ENCODE measurements at places on chromosomes 13 and 19. TPM values are rescaled to one million over a fixed set of nuclear protein-coding genes. Genes with fewer than 3 reads are reported as not detected.

GRCh38 chr13:59677966-59678814 lies 485.5 kb downstream of the DIAPH3 start:
- no peak for DNase-seq

The FAM124A gene
- polyA plus RNA-seq: 4.4 TPM

The DAND5 gene
- not detected for polyA plus RNA-seq

GRCh38 chr13:100532090-100532766 lies 56.4 kb downstream of the GGACT start:
- no peak for DNase-seq

DNA sequence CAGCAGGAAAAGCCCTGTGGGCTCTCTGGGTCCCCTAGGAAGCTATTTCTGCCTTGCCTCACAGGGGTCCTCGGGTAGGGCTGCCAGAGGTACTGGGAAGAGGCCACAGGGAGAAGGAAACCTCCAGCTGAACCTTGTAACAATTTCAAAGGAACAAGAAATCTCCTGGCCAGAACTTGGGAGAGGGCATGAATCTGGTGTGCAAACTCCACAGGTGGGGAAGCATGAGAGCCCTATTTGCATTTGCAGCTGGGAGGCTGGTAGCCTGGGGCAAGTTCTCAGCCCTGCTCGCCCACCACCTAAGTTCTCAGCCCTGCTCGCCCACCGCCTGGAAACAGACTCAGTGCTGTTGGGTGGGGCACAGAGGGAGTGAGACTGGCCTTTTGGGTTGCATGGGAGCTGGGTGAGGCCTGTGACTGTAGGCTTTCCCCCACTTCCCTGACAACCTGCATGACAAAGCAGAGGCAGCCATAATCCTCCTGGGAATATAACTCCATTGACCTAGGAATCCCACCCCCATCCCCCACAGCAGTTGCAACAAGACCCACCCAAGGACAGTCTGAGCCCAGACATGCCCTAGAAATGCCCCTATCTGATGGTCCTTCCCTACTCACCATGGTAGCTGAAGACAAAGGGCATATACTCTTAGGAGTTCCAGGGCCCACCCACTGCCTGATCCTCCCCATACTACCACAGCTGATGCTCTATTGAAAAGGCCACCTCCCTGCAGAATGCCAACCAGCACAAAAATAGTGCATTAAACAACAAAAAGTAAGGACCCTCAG lies 11.7 kb downstream of the UGGT2 start:
- no peak for DNase-seq

GRCh38 chr13:83325125-83325853 lies 557.0 kb downstream of the SLITRK1 start:
- no peak for DNase-seq

DNA sequence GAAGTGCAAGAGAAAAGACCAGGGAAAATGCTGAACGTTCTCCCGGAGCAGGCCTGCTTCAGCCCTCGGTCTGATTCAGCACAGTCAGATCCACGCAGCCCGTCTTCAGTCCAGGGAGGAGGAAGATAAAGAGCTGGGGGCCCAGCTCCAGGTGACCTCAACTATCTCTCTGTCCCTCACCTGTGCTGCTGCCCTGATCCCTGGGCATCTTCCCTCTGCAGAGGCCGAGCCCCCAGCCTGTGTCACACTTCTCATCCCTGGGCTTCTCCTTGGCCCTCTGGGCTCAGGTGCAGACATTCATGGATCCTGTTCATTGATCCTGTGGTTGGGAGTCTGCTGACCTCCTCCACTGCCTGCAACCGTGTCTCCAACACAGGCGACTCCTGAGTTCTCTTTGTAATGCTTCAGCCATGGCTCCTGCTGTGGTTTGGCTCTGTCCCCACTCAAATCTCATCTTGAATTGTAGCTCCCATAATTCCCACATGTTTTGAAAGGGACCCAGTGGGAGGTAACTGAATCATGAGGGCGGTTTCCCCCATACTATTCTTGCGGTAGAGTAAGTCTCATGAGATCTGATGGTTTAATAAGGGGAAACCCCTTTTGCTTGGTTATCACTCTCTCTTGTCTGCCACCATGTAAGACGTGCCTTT lies 27.9 kb downstream of the COL4A2 start:
- no peak for DNase-seq

- DNase-seq: no peak
Measured at GRCh38 chr13:26847281-26847680, 86.7 kb upstream of the GPR12 start.

The BCAM gene
- 403 TPM for polyA plus RNA-seq

DNA sequence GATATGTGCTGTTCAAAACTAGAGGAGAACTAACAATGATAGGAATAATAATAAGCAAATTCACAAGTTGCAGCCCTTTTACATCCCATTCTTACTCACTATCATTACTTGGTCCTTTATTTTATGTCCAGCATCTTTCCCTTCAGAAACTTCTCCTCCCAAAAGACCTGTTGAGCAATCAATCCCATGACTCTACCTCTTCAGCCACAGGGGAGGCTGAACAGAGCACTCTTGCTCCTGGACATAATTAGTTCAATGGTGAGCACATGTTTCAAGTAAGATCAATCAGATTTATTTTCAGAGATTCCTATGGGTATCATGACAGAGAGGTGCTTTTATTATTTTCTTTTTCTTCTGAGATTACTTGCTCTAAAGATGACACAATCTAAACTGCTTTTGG lies 260.0 kb downstream of the COG6 start:
- no peak for DNase-seq

The C19orf33 gene
- polyA plus RNA-seq: 5.2 TPM

GRCh38 chr13:97539651-97540610 lies 106.0 kb downstream of the RAP2A start:
- no peak for DNase-seq

DNA sequence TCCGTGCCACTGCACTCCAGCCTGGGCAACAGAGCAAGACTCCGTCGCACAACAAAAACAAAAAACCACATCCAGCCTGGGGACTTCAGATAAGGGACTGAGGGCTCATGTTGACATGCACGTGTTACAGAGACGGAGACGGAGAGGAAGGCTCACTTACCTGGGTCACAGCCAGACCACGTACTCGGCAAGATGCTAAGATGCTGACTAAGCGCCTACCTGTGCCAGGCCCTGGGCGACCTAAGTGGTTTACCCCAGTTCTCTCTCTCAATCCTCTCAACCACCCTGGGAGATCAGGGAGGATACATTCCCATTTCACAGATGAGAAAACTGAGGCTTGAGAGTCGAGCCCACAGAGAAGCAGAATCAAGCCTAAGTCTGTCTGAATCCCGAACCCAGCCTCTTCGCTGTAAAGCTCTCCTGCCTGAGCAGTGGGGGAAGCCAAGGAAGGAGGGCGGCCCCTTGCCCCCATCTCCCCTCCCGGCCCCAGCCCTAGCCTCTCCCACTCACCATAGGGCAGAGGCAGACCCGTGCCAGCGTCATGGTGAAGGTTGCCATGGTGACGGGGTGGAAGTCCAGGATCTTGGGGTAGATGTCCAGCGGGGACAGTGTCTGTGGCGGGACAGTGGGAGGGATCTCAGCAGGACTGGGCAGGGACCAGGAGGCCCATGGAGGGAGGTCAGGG lies 13.5 kb downstream of the ERCC2 start:
- no peak for DNase-seq

The FAM216B gene
- polyA plus RNA-seq: not detected

The NANOS2 gene
- polyA plus RNA-seq: not detected

- no peak for DNase-seq
Measured at GRCh38 chr13:112652512-112653070, 37.2 kb upstream of the ATP11A start.

DNA sequence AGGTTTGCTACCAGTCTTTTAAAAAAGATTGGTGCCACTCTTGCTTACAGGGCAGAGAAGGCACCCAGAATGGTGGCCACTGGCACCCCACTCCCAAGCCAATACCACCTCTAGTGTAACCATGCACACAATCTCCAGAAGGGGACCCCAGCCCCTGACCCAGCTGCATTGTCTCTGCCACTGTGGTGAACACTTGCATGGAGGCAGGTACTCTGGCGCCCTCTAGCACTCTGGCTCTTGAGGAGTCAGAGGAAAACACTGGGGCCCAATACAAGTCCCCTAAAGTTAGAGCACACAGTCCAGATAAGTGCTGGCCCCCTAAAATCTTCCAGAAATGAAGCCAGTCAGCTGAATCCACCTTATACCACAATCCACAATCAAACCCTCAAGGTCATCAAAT lies 6.0 kb downstream of the ERVV-1 start:
- DNase-seq: no peak

All from right renal cortex interstitium (tissue), 3 donors.